ENCODE measurements at places on chromosomes 6 and 20. TPM values are rescaled to one million over a fixed set of nuclear protein-coding genes. Genes with fewer than 3 reads are reported as not detected.
A peak's percentile ranks its signal among the peaks of the same experiment; 100 is the strongest.

- peak; percentile 20 for DNase-seq
Measured at GRCh38 chr6:139376017-139376330, 1.5 kb upstream of the CITED2 start.

DNA sequence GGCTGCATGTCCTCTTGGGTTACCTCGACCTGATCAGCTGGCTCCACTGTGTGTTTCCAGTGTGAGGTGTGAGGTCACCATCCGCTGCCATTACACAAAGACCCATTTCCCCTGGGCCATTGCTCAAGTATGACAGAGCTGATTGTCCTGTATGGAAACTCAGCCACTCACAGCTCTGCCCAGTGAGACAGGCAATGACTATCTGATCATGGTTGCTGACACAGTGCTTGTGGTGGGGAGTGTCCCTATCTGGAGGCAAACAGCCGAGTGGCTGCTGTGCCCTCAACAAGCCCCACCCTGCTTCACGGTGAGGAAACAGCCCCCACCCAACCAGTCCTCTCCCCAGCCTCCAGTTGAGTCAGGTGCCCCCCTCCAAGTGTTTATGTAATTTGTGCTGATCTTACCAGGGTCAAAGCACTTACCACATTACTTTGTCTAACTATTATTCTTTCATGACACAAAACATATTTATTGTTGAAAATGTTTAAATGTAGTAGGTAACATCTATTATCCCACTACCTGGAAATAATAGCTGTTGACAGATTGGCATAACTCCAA is 11.7 kb upstream of the MAPK13 start:
- no peak for DNase-seq

BTN1A1 gene
- total RNA-seq: not detected

PAK5 gene
- 1.2 TPM for total RNA-seq

DNA sequence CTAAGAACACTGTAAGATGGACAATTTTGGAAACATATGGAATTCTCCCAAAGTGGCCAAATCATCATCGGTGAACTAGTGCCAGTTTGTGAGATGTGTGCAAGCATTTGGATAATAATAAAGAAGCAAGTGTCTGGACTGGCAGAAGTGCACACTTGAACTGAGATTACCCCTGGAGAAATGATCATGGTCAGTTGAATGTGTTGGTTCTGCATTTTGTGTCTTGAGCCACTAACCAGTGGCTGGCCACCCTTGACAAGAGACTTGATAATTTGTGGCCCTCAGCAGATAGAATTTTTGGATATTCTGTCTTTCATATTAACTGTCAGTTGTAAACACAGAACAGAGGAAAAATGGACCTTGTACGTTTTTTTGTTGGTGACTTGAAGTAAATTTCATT is 37.4 kb downstream of the CITED2 start:
- no peak for DNase-seq

- no peak for DNase-seq
Measured at GRCh38 chr6:20117474-20117873, 94.8 kb downstream of the MBOAT1 start.

- DNase-seq: peak; percentile 44
Measured at GRCh38 chr20:50980851-50981713, 22.5 kb downstream of the MOCS3 start.

- no peak for DNase-seq
Measured at GRCh38 chr20:43925801-43926200, 11.1 kb downstream of the TOX2 start.

All from pancreas (tissue), 10 donors.